ENCODE measurements at places on chromosomes 2 and 18. TPM values are rescaled to one million over a fixed set of nuclear protein-coding genes. Genes with fewer than 3 reads are reported as not detected.

GRCh38 chr2:58428096-58429013 lies 187.2 kb upstream of the FANCL start:
- H3K4me1 ChIP-seq = peaks cover 3% of the 10 kb centered on the region
- H3K27ac ChIP-seq = peak overlapping the region; percentile 90
- H3K27me3 ChIP-seq = no peaks in the 10 kb centered on the region
- peak; percentile 56 for DNase-seq

DNA sequence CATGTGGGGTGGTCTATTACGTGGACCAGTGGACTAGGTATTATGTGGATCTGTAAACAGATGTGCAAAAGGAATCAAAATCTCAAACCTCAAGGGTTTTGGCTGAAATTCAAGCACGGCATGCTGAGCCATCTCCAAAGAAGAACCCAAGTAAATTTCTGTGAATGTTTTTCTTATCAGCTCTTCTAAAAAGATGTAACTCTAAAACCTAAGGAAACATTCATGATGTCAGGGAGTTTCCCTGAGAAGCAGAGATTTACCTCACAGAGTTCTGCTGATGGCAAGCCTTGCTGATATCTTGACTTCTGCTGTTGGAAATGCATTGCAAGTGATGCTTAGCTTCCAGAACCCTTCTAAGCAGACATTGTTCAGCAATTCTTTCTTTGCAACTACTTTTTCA lies 21.6 kb downstream of the DSG4 start:
- no peaks in the 10 kb centered on the region for H3K36me3 ChIP-seq
- no peaks in the 10 kb centered on the region for H3K27me3 ChIP-seq
- no peak overlapping the region for H3K4me3 ChIP-seq
- no peak for DNase-seq

DNA sequence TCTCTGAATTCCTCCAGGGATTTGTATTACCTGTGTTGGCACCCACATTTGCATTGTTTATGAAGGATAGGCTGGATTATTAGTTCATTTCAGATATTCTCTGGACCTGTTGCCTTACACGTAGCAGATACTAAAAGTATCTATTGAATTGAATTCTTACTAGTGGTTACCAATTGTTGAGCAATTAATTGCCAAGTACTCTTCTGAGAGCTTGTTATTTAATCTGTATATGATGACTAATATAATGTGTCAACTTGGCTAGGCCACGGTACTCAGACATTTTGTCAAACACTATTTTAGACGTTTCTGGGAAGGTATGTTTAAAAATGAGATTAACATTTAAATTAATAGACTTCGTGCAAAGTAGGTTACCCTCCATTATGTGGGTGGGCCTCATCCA lies 2.5 kb upstream of the SPP2 start:
- H3K27ac ChIP-seq = no peak overlapping the region
- H3K4me1 ChIP-seq = no peaks in the 10 kb centered on the region
- no peak overlapping the region for H3K4me3 ChIP-seq
- DNase-seq = no peak

DNA sequence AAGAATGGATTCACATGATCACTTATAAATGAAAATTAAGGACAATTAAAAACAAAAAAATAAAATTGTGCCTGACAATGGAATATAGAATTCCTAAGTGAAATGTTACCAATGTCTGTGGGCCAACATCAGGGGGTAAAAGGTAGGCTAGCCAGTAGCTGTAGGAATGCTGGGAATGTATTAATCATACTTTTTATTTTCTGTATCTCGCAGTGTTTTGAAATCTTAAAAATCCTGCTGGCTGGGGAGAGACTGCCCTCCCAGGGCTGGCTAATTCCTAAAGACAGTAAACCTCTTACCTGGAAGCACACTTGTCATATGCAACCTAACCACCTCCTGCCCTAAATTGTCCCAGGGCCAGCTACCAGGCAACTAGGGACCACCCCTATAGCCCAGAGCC lies 69.8 kb downstream of the REV1 start:
- no peak overlapping the region for H3K27ac ChIP-seq
- DNase-seq = no peak
- peaks cover 48% of the 10 kb centered on the region for H3K36me3 ChIP-seq
- no peaks in the 10 kb centered on the region for H3K4me1 ChIP-seq
- no peak overlapping the region for H3K4me3 ChIP-seq
- H3K27me3 ChIP-seq = no peaks in the 10 kb centered on the region

OSBPL1A gene
- 77.1 TPM for total RNA-seq

DSEL gene
- total RNA-seq = 20.6 TPM
